ENCODE measurements at places on chromosomes 2 and 18.

DNA sequence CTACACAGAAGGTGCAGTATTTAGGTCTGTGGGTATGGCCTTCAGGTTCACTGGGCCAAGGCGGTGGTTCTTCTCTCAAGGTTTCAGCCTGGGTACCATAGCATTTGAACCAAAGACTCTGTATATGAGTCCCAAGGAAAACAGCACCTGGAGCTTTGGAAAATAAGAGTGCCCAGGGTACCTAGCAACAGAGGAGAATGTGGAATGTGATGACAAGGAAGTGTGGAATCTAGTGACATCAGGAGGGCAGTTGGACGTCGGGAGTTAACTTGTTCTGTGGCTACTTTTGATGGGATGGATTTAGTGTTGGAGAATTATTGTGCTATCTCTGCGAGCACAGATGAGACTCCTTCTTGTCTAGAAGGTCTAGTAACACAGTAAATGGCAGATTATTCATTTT is 201.2 kb downstream of the NOL4 start:
- no peak for DNase-seq

DNA sequence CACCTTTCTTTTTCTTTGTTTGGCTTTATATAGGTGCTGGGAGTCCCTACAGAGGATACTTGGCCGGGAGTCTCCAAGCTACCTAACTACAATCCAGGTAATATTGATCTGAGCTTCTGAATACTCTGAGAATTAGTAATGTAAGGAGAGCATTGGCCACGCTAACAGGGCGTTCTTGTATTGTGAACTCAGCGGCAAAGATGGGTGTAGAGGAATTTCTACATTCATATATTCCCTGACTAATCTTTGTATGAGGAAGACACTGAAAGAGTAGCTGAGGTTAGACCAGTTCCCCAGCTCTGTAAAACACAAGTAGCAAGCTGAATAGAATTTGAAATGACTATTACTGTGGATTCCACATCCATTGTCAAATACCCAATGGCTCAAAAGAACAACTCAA is 48.5 kb downstream of the CDK15 start:
- DNase-seq, result no peak

- no peak for DNase-seq
Observed at GRCh38 chr2:178976351-178976750, 73.6 kb downstream of the CCDC141 start.

- DNase-seq, result no peak
Observed at GRCh38 chr2:109294523-109294922, 165.5 kb downstream of the SH3RF3 start.

DNA sequence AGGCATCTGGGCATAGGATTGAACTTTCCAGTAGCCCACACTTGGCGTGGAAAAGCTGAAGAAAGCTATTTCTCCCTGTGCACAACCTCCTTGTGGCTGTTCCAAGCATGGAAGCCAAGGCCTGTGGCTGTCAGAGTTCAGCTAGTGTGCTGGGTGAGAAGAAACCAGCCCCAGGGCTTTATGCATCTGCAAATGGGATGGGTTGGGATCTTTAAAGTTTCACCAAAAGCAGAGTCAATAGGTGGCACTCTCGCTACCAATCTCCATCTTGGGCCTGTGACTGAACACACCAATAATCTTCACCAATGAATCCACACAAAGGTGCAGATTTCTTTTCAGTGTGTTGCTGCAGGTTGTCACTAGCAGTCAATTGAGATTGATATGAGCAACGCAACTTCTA is 542.8 kb downstream of the NRXN1 start:
- DNase-seq, result no peak

DNA sequence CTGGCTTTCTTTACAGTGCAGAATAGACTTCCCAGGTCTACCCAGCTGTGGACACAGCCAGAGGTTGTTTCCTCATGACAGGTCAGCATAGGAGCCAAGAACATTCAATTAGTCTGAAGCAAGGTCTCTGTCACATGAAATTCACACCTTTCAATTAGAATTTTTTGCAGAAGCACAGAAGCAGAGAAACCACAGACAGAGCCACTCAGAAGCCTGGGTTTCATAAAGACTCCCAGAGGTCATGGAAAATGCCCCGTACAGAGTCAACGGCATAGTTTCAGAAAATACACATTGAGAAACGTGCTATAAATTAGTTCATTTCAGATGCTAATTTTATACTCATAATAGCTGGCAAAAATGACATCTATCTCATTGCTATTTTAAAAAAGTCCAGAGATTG is 87.0 kb upstream of the TMEM200C start:
- DNase-seq, result no peak

- no peak for DNase-seq
Observed at GRCh38 chr18:12995424-12995823, 4.3 kb downstream of the CEP192 start.

All from NK-92 treated with Interleukin-12 subunit alpha and Interleukin-12 subunit beta, amount 100 ng/mL, for 24 hours (cell line).